Jurkat, Clone E6-1 (cell line): ENCODE measurements at places on chromosomes 2 and 18.

- DNase-seq = no peak
Observed at GRCh38 chr2:186771850-186772463, 77.0 kb downstream of the ZSWIM2 start.

- no peak for DNase-seq
Observed at GRCh38 chr2:70121627-70122372, 34.5 kb downstream of the PCBP1 start.

DNA sequence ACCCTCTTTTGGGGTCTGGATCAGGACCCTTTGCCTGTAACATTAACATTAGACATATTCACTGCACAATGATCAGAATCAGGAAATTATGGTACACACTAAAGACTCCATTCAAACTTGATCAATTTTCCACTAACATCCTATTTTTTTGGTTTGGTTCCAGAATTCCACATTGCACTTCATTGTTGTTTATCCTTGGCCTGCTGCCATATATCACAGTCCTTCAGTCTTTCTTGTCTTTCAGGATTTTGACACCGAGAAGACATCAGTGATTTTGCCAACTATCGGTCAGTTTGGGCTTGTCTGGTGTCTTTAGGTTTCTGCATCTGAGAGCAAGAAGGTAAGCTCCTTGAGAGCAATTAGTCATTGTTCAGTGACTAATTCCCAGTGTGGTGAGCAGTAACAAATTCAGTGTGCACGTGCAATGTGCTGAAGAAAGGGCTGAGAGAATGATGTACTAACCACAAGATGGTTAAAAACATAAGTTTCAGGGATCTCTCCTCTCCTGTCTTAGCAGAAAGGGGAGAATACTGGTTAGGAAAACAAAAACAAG, 23.5 kb downstream of the MARCHF4 start:
- no peak for DNase-seq

GRCh38 chr18:9786631-9787030, 78.5 kb downstream of the RAB31 start:
- no peak for DNase-seq

DNA sequence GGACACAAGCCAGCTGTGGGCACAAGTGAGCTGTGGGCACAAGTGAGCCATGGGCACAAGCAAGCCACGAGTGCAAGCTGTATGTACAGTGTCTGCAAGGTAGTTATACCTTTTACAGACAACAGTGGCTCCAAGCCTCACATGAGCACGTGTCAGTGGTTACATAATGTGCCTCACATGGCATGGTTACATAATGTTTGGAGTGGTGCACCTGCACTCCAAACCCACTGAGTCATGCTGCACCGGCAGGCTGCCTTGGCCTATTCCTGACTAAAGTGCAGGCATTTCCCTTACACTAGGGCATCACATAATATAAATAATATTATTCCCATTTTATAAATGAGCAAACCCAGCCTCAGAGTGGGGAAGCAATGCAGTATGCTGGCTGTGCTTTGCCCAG, 62.6 kb downstream of the MARCO start:
- DNase-seq = no peak

DNA sequence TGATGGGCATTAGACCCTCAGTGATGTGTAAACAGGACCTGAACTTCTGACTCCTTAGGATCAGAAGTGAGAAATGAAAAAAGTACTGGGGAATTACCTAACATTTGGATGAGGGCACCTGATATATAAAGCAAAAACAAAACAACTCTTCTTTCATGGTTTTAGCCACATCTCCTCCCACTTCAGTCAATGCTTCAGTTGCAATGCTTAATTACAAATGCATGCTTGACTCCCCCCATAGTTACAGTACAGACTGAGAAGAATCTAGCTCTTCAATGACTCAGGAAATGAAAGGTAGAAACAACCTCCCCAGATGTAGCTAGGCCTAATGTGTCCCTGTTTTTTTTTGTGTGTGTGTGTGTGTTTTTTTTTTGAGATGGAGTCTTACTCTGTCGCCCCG, 276.8 kb upstream of the POU3F3 start:
- DNase-seq = no peak

GRCh38 chr2:236252602-236253001, 11.6 kb downstream of the ASB18 start:
- DNase-seq = no peak

GRCh38 chr2:63000801-63001200, 49.8 kb upstream of the OTX1 start:
- DNase-seq = no peak

DNA sequence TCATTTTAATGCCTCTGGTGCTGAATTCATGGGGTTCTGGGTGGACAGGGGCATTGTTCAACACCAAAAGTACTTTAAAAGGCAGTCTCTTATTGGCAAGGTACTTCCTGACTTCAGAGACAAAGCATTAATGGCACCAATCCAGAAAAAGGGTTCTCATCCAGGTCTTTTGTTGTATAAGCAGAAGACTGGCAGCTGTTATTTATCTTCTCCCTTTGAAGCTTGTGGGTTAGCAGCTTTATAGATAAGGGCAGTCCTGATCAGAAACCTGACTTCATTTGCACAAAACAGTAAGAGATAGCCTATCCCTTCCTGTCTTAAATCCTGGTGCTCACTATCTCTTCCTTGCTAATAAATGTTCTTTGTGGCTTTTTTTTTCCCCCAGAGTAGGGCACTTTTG, 68.8 kb downstream of the VPS54 start:
- peak; percentile 16 for DNase-seq

GRCh38 chr2:84894758-84895520, 10.5 kb upstream of the TMSB10 start:
- peak; percentile 73 for DNase-seq

DNA sequence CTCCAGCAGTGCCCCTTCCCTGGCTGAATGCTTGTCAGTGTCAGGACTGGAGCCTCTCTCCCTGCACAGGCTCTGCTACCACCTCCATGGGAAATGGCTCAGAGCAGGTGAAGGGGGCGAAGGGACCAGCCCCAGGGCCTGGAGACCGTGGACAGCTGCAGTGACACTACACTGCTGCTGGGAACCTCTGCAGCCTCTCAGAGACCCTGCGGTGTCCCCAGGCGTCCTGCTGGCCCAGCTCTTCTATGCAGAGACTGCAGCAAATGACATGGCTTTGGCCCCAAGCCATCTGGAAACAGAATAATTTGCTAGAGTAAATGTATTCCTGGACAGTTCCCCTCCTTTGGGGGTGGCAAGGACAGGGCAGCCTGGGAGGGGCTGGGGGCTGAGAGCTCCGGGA, 53.2 kb downstream of the CIB4 start:
- DNase-seq = no peak

DNA sequence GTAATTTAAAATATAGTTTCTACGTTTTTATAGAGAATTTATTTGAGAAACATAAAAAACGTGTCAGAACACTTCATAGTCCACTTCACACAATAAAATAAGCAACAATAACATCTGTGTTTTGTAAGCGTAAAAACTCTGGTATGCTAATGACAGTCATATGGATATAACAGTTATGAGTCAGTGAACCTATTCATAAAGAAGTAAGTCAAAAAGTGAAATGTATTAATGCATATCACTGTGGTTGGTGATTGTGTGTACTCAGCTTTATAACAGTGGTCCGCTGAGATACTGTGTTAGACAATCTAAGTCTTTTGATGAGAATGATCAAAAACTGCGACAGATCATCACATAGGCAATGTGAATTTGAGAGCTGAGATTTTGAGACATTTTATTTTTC, 153.2 kb downstream of the WDR7 start:
- DNase-seq = no peak

- DNase-seq = no peak
Observed at GRCh38 chr2:227394401-227394800, 6.7 kb upstream of the SCYGR1 start.

DNA sequence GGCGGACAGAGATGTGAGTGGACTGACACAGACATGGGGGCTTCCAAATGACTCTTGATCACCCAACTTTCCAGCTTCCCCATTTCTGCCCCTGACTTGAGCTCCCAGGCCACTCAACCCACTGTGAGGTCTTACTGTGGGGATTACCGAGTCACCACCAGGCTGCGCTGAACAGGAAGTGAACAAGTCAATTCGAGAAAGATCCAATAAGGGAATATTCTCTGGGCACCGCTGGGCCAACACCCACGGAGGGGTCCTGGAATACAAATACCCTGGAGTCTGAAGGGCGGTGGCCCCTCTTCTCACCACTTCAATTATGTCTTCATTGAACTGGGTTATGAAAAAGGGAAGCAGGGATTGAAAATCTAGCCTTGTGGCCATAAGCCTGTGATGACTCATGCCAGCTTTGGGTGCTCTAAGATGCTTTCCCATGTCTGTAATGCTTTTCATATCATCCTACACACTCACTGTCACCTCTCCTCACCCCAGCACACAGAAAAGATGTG, 37.7 kb downstream of the BCL11A start:
- no peak for DNase-seq

- DNase-seq = no peak
Observed at GRCh38 chr2:51484605-51485004, 452.7 kb upstream of the NRXN1 start.

DNA sequence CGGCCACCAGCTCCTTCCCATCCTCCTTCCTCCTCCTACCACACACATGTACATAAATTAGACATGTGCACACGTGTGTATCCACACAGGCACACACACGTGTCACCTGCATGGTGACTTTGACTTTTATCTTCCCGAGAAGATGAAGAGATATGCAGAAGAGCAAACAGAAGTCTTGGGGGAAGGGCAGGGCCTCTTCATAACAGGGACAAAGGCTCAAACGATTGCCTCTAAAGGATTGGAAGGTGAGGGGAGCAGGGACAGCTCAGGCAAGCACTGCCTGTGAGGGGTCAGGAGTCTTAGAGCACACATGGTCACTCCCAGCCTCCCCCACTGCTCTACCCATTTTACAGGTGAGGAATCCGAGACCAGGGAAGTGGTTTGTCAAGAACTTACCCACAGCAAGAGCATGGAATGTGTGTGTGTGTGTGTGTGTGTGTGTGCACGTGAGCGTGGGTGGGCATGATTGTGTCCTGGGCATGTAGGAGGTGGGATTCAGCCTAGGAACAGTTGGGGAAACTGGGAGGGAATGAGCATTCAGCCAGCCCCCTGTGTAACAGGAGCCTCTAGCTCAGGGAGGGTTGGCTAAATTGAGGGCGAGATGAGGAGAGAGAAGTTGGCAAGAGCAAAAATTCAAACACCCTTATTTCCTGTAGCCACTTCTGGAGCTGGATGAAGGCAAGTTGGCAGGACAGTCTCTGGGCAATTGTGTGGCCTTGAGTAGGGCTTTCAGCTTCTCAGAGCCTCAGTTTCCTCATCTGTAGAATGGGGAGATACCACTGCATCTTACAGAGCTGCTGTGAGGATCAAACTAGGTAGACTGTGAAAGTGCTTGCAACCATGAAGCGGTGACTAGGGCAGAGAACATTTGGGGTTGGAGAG, 24.2 kb downstream of the CIB4 start:
- DNase-seq = no peak

GRCh38 chr2:232534940-232535651, 4.4 kb upstream of the CHRNG start:
- DNase-seq = no peak

DNA sequence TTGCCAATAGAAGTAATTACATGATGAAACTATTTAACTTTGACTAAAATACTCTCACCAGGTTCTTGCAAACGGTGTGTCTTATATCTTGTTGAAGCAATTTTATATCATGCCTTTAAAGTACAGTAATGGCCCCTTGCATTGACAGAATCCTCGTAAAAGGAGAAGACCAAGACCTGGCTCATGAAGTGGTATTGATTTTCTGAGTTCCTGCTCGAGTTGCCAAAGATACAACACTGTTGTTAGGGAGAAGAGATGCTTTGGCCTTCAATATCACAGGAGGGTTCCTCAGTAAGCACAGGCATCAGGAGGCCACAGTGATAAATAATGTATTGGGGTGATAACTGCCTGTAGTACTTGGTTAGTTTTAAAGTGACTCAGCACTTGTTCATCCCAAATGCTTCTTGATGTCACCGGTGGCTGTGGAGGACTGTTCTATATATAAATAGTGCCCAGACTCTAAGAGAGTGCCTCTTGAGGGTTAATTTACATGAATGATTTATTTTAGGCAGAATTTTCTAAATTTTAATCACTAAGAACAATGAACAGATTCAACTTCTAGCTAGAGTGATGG, 571.7 kb upstream of the FANCL start:
- no peak for DNase-seq
